ENCODE measurements at places on chromosomes 2 and 18. TPM values are rescaled to one million over a fixed set of nuclear protein-coding genes. Genes with fewer than 3 reads are reported as not detected.
A peak's percentile ranks its signal among the peaks of the same experiment; 100 is the strongest.

INPP5D gene
- total RNA-seq, result 2.9 TPM

DNA sequence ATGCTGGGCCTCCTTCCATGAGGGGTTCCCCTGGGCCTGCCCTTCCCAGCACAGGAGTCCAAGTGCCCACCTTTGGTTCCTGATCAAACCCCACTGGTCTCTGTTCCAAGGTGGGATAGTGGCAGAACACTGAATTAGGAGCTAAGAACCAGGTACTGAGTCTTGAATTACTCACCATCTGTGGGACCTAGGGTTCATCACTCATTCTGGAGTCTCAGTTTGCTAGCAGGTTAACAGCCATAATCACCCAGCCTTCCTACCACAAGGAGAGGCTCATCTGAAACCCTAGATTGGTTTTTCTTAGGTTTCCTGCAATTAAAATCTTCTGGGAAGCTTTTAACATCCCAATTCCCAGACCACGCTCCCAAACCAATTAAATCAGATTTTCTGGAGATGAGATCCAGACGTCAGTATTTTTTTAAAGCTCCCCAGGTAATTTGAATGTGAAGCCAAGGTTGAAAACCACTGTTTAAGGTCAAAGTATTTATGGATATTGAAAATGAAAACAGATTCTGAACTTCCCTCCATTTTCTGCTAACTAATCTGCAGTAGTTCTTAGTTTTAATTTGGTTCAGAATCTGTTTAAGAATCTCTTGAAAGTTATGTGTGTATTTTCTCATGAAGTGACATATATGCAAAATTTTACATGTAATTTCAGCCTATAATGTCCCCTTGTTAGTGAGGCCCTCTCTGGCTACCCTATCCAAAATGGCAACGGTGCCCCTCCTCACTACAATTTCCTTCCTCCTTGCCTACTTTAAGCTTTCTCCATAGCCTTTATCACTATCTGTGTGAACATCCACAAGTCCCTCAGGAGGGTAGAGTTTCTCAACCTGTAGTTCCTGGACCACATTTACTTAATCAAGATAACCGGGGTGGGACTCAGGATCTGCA lies 166.5 kb upstream of the CXCR4 start:
- no peak for DNase-seq

DNA sequence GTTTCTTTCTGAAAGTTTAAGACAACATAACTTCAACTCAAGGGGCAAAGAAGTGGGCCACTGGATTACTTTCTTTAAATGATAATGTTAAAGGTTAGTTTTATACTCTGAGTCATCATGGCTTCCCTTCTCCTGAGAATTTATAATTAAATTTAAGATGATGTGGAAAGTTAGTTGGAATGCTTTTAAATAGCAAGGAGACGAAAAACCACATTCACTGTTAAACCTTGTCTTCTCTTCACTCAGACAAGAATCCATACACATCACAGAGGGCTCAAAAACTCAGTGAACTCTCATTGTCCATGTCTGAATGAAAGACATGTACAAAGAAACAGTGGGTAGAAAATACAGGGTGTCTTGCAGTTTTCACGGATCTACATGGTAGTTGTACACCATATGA lies 65.6 kb downstream of the COL5A2 start:
- no peak for DNase-seq

TANC1 gene
- 51.8 TPM for total RNA-seq

FBLN7 gene
- total RNA-seq, result 0.86 TPM

RNF149 gene
- total RNA-seq, result 30.8 TPM

- DNase-seq, result peak; percentile 61
Measured at GRCh38 chr2:233711312-233712008, 1.2 kb upstream of the UGT1A5 start.

- no peak for DNase-seq
Measured at GRCh38 chr18:36519358-36519757, 221.8 kb downstream of the FHOD3 start.

CERKL gene
- total RNA-seq, result not detected

SGPP2 gene
- 2.1 TPM for total RNA-seq

- no peak for DNase-seq
Measured at GRCh38 chr18:63208676-63209075, 110.9 kb downstream of the BCL2 start.

DNA sequence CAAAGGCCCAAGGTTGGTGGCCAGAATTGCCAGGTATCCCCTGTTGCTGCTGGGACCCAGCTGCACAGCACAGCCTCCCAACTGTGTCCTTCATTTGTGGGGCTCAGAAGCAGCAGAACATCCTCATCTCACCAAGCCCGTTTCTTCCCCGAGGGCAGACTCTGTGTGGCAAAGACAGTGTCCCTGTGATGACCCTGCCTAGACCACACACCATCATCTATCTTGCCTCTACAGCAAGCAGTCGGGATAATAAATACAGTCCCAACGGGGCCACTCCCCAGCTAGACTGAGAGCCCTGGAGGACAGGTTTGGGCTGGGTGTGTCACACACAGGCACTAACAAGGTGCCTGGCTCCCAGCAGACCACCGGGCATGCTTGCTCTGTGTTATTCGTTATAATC lies 93.4 kb downstream of the PTGR3 start:
- DNase-seq, result peak; percentile 9

UGT1A3 gene
- total RNA-seq, result not detected

FEV gene
- total RNA-seq, result not detected

SCYGR4 gene
- total RNA-seq, result not detected

NETO1 gene
- total RNA-seq, result not detected

DNA sequence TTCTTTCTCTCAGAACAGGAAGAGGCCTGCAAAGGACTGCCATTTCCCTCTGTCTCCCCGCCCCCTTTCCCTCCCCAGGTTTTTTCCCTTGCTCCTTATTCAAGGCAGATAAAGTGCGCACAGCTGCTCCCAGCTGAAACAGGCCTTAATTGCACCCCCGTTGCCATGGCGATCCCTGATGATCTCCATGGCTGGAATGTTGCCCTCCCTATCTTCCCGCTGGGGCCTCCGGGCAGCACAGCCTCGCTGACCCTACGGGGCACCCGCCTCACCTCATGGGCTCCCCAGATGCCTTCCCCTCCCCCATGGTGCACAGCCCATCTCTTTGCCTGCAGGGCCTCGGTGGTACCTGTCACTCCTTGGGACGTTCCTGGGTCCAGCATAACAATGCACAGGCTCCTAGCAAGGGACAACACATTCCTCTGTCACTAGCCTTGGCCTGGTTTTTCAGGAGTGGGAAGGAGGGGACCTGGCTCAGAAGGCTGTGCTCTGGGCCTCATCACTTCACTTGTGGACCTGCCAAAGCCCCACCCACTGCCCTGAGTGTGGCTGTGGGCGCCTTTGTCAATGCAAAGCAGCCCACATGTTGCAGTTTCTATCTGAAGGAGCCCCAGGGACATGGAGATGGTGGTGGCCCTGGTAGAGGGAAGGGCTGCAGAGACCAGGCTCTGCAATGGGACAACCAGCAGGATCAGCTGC lies 115.0 kb downstream of the CELF4 start:
- no peak for DNase-seq

DNA sequence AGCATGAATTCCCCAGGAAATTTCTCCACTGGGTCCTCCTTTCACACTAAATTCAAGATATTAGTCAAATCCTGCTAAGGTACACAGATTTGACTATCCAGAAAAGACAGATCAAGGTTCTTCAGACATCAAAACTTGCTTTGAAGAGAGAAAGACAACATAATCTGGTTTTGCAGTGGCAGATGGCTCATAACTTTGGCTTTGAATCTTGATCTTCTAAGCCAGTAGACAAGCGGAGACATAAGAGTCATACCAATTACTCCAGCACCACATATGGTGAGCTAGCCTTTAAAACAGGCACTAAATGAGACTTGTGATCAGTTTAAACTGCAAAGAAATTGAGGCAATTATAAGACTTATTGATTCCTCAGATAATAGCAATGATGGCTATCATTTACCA lies 29.3 kb downstream of the PDE11A start:
- DNase-seq, result no peak

DNA sequence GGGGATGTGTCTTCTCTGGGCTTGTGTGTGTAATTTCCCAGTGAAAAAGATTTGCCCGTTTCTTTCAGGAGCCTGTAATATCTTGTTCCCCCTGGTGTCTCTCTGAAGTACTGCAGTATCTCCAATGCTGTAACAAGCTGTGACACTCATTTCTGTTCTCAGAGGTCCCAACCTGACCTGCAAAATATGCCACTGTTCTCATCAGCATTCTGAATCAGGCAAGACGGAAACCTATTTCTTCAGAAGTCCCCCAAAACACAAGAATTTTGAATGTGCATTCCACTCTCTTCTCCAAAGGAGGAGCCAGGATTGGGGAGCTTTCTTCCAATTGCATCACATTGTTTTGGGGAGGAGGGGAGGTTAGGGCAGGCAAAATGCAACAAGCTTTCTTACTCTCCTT lies 77.0 kb upstream of the CNGA3 start:
- DNase-seq, result no peak

- no peak for DNase-seq
Measured at GRCh38 chr2:119741001-119741400, 18.7 kb upstream of the PTPN4 start.

CLEC4F gene
- 0.16 TPM for total RNA-seq

DNA sequence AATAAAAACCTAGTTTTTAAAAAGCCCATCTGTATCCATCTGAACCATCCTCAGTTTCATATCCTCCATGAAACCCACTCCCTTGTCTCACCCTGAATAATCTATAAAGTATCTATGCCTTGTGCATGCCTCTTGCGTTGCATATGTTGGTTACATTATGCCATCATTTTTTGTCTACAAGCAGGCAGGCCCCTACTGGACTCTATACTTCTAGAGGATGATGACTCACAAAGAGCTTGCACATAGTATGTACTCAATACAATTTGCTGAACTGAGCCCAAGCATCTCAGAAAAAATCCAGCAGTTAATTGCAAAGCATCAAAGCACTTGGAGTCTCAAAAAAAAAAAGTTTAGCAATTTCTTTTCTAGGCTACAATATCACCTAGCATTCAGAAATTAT lies 95.6 kb downstream of the DYM start:
- no peak for DNase-seq

DNA sequence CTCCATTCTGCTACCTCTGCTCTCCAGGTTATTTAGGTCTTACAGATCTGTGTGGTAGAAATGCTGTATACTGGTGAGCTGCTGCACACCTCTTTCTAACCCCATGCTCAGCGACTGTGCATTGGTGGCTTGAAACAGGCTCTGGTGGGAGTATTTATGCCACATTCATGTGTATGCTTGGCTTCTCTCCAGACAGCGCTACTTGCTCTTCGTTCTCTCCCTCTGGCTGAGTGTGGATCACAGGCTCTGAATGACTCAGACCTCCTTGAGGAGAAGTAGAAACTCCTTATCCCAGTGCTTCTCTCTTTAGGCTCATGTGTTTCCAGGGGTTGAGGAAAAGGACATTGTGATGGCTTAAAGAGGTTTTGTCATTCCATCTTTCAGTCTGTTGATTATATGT lies 54.9 kb downstream of the FHOD3 start:
- DNase-seq, result no peak

GRCh38 chr2:240432430-240432819 lies 3.0 kb upstream of the GPC1 start:
- DNase-seq, result no peak

DNA sequence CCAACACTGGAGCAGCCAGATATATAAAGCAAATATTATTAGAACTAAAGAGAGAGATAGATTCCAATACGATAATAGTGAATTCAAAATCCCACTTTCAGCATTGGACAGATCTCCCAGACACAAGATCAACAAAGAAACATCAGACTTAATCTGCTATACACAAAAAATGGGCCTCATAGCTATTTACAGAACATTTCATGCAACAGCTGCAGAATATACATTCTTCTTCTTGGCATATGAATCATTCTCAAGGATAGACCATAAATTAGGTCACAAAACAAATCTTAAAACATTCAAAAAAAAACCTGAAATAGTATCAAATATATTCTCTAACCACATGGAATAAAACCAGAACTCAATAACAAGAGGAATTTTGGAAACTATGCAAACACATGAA lies 23.8 kb upstream of the BAZ2B start:
- no peak for DNase-seq

LRPPRC gene
- 75.6 TPM for total RNA-seq

GRB14 gene
- 4.4 TPM for total RNA-seq

DNA sequence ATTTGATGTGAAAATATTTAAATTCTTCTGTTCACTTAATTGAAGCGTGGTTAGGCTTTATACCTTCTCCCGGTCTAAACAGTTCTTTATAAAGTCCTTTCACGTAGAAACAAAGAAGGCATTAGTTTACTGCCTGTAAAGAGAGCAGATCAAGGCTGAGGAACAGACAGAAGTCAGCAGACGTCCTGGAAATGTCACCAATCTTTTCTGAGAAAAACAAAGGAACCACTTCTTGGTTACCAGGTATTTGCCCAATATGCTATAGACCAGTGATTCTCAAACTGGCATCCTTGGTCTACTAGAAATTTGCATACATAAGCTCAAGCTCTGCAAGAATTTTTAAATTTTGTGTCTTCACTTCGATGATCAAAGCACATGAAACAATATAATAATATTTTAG lies 89.2 kb upstream of the STK17B start:
- DNase-seq, result no peak

DNA sequence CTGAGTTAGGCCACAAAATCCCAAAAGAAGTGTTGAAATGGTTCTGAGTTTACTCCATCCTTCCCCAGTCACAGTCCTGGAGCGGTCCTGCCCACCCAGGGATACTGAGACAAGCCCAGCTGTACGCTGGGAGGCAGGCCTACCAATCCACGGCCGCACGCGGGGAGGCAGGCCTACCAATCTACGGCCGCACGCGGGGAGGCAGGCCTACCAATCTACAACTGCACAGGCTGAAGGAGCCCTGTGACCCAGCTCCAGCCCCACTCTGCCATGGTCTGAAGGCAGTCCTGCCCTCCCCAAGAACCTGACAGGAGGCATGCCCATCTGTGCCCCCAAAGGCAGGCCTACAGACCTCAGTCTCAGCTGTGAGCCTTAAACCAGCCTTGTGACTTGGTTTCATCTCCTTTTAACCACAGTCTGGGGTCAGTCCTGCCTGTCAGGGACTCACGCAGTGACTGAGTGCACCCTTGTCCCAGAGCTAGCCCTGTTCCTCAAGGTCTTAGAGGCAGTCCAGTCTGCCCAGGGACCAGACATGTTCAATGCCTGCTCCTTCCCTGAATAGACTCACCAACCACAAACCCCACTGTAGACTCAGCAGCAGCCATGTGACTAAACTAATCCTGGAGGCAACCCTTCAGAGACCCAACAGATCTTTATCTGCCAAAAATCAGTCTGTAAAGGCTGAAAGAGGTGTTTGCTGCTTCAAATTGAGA lies 36.8 kb downstream of the GPC1 start:
- DNase-seq, result peak; percentile 32
